ENCODE measurements at places on chromosomes 5 and 9. TPM values are rescaled to one million over a fixed set of nuclear protein-coding genes. Genes with fewer than 3 reads are reported as not detected.

Gene CEP78
- total RNA-seq: 82.6 TPM

Gene PIP5KL1
- total RNA-seq: 3.4 TPM

Gene SLC12A2
- 67.0 TPM for total RNA-seq

Gene BTNL8
- total RNA-seq: not detected

Gene IL4
- total RNA-seq: not detected

Gene FOXE1
- not detected for total RNA-seq

Gene EIF4EBP3
- not detected for total RNA-seq

Gene MYMK
- not detected for total RNA-seq

Gene HMGXB3
- 45.4 TPM for total RNA-seq

Gene SPAG8
- total RNA-seq: 4.1 TPM

Gene SARDH
- 4.7 TPM for total RNA-seq

Gene HARS2
- 47.9 TPM for total RNA-seq

Gene LCN9
- not detected for total RNA-seq

Gene FBLL1
- 37.6 TPM for total RNA-seq

Gene SYK
- total RNA-seq: 1.6 TPM

Gene LMX1B
- total RNA-seq: not detected

Gene PCDHA11
- total RNA-seq: 80.4 TPM

Gene GFI1B
- total RNA-seq: not detected

Gene DAPK1
- 187 TPM for total RNA-seq

Gene SLCO6A1
- 0.31 TPM for total RNA-seq

Gene GALT
- 70.7 TPM for total RNA-seq

Gene SPATA31D4
- not detected for total RNA-seq

Gene HSD17B3
- 0.63 TPM for total RNA-seq

Gene PPP3R2
- total RNA-seq: 0.63 TPM

Gene NMRK1
- total RNA-seq: 5.3 TPM

Gene ATP10B
- total RNA-seq: 7.2 TPM

Gene CARTPT
- total RNA-seq: 0.63 TPM

Gene TTC16
- not detected for total RNA-seq

Gene TNPO1
- total RNA-seq: 295 TPM

Gene SNCB
- 14.4 TPM for total RNA-seq

Gene PRSS3
- not detected for total RNA-seq

Gene IFNB1
- not detected for total RNA-seq

Gene MAPKAP1
- 51.6 TPM for total RNA-seq

Gene TXNDC8
- total RNA-seq: not detected
